Left renal cortex interstitium (tissue), 4 donors: ENCODE measurements at places on chromosomes 5 and 9. TPM values are rescaled to one million over a fixed set of nuclear protein-coding genes. Genes with fewer than 3 reads are reported as not detected.

PTPN3 gene
- 57.4 TPM for polyA plus RNA-seq

RAB14 gene
- polyA plus RNA-seq: 99.8 TPM

DNA sequence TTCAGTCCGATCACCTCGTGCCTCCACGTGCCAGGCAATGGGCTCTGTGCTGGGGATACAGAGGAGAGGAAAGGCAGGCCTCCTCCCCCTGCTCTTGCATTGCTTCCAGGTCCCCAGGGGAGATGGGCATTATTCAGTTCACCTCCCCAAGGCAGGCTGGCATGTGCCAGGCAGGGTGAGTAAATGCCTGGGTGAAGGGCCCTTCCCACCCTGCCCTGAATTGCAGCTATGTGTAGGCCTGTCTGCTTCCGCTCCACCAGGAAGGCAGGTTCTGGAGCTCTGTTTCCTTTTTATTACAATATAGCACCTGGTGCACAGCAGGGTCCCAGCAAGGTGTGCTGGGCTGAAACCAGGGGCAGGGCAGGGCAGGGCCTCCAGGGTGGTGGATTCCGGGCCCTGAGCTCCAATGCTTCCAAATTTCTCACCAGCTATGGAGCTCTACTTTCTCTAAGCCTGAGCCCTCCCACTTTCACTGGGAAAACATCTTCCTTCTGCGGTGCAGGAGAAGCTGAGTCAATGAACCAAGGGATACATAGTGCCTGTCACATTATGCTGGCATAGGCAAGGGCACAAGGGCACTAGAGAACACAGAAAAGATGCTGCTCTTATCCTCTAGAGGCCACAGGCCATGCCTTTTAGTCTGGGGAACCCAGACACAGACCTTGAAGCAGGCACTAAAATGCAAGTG is 42.0 kb downstream of the SHB start:
- no peak for DNase-seq

DNAJC18 gene
- 29.7 TPM for polyA plus RNA-seq

PCDHGB5 gene
- 8.8 TPM for polyA plus RNA-seq

LCN10 gene
- 2.0 TPM for polyA plus RNA-seq

GRCh38 chr9:73132034-73132776 is 19.5 kb upstream of the ANXA1 start:
- DNase-seq: peak; percentile 48

- DNase-seq: no peak
Measured at GRCh38 chr9:96430377-96430776, 12.2 kb upstream of the ZNF367 start.

DNA sequence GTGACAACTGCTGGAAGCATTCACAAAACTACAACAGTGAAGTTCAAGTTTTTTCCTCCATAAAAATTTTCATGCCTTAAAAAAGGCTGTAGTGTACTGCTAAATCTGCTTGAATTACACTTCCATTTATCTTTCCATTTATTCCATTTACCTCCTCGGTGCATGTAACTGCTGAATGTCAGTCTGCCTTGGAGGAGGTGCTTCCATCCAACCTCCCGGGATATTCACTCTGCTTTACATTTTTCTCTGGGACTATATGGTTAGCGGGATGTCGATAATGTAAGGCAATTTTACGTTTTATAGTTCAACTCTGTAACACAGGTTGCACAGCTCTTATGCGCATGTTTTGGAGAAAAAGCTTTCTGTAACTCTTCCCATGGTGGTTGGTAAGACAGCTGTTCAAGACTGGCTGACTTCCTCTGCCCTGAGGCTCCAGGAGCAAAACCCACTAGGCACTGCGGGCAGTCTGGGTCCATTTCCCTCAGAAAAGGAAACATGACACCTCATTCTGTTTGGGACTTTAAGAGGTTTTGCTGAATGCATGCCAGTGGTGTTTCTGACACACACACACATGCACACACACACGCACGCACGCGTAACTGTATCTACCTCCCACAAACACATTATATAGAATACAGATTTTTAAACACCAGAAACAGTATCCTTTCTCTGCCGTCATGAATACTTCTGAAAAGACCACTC is 66.1 kb downstream of the SPTLC1 start:
- DNase-seq: no peak

GRCh38 chr5:126195410-126196100 is 227.7 kb upstream of the GRAMD2B start:
- no peak for DNase-seq

DNA sequence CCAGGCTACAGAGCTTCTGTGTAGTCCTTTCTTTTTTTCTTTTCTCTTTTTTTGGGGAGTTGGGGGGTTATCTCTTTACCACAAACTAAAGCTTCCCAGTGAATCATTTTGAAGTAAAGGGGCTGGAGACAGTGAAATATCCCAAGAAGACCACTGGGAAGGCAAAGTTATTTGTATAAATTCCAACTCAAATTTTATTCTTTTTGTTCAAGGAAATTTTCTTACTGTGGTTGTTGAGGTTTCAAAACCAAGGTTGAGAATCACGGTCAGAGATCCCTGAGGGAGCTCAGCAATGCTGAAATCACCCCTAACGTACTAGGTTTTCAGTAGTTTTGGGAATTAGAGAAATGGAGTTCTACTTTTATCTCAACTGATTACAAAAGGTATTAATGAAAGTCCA is 175.7 kb downstream of the ARHGEF28 start:
- no peak for DNase-seq

IL9 gene
- polyA plus RNA-seq: not detected

DNA sequence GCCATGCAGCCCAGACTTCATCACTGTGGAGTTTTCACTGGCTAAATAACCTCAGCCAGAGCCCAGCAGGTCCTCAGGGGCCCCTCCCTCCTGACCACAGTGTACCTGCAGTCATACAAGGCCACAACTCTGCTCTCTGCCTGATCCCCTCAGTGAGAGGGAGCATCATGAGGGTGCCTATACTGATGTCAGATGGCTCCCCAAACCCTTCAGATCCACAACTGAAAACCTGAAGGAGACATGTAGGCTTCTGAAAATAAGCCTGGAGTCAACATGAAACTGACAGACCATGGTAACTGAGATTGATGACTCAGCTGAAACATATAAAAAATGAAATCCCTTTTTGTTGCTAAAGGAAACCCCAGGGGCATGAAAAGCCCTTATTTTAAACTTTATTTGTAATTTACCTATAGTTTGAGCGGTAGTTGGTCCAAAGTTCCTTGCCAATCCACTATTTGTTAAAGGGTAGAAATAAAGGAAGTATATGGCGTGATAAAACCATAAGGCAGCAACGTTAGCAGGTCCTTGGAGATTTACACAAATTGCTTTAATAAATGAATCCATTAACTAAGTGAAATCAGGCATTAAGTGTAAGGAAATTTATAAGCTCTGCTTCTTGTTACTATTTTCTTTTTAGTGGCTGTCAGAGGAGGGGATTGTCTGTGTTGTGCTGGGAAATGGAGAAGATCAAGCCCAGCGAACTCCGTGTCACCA is 68.3 kb downstream of the FGF1 start:
- no peak for DNase-seq

DNA sequence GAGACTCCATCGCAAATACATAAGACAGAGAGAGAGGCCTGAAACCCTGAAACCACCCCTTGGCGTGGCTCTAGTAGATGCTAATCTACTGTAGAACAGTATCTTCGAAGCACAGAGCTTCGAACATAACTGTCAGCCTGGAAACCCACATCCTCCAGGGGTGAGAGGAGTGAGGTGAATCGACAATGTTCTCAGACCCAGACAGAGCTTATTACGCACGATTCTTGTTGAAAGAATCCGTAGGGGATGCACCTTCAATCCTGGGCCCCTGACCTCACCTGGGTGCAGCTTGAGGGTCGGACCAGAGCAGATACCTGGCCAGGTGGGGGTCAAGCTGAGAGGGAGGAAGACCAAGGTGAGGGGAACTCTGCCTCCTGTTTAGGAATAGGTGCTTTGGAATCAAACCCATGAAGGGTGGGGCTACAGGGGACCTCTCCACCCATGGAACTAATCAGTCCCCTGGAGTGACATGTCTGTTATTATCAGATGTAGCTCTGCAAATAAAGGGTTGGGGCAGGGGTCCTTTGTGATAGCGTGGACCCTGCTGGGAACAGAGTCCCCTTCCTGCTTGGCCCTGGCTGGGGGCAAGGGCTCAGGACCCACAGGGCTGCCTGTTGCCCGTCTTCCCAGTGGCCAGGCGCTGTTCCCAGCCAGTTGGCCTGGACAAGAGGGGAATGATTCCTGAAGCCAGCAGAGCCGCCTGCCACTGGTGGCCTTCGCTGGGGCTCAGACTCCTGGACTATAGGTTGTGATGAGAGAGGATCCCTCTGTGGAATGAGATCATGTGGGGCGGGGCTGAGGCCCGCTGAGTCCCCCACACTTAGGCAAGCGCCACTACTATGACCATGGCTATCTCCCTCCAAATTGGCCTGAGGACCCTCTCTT is 41.2 kb downstream of the DBH start:
- DNase-seq: no peak

GRCh38 chr9:133932181-133932580 is 59.9 kb downstream of the VAV2 start:
- DNase-seq: no peak

APBA1 gene
- polyA plus RNA-seq: 16.1 TPM

DNA sequence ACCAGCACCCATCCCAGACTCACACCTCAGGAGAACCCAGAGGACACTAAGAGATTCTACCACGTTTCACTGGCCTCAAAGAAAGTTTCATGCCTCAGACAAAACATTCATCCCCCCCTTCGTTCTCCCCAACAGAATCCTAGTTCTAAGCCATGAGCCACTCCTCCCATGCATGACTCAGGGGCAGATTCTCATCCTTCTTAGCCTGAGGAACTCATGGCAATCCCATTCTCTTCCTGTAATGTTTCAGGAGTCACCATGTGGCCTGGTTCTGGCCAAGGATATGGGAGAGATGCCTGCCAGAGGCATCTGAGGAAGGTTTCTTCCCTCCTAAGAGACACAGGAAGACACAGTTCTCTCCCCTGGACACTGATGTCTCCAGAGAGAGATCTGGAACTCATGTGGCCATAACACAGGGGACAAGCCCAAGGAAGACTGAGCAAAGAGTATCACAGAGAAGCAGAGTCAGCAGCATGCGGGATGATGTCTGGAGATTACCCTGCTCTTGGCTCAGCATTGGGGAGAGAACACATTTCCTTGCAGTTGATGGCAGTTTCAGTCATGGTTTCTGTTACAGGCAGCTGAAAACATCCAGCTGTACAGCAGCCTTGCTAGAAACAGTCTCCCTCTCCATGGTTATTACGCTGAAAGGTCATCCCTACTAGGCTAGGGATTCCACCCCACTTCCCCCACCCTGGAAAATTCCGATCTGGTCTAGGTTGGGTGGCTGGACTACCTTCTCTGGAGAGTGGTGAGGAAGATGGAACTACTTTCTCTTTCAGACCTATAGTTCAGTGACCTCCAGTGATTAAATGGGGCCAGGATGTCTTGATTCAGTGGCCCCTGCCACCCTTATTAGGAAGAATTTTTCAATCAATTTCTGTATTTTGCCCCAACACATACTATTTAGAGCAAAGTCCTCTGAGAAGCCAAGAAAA is 115.4 kb downstream of the ZNF608 start:
- DNase-seq: no peak

DNA sequence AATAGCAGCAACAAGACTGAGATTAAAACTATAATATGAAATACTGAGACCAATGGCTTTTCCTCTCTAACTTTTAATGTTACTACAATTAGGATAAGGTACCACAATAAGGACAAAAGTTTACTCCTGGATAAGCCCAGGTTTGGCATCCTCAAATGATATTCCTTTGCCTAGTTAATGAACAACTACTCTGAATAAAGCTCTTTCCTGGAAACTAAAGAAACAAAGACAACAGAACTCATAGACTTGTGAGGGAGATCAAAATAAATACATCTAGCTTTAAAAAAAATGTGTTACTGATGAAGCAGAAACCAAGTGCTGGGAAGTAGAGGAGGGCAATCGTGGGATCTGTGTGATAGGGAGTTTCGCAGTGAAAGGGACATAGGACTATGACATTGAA is 19.3 kb upstream of the RAPGEF6 start:
- DNase-seq: no peak

DNA sequence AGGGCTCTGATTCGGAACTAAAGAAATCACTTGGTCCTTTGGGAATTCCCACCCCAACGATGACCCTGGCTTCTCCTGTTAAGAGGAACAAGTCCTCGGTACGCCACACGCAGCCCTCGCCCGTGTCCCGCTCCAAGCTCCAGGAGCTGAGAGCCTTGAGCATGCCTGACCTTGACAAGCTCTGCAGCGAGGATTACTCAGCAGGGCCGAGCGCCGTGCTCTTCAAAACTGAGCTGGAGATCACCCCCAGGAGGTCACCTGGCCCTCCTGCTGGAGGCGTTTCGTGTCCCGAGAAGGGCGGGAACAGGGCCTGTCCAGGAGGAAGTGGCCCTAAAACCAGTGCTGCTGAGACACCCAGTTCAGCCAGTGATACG is 83.4 kb downstream of the GOLPH3 start:
- DNase-seq: no peak

- no peak for DNase-seq
Measured at GRCh38 chr9:128702949-128703615, 779 bp downstream of the PKN3 start.

DNA sequence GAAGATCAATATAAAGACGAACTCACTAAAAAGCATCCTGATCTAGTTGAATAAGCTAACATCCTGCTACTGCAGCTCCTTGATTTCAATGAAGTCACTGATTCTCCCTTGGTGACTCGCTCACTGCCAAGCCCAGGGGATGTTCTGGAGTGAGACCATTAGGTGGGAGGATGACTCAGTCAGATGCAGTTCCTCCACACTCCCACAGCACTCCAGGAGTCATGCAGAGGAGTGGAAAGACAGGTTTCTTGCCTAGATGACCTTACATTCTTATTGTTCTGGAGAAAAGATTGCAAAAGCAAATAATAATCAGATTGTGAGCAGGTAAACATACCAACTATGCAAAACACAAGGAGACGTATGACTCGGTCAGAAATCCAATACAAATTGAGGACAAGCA is 15.3 kb downstream of the GCNT4 start:
- DNase-seq: no peak

CKMT2 gene
- 6.5 TPM for polyA plus RNA-seq

OR1Q1 gene
- not detected for polyA plus RNA-seq

ZNF782 gene
- polyA plus RNA-seq: 6.8 TPM

GABRA1 gene
- polyA plus RNA-seq: not detected

N4BP3 gene
- polyA plus RNA-seq: 5.8 TPM

- no peak for DNase-seq
Measured at GRCh38 chr9:131918481-131918880, 161.2 kb downstream of the MED27 start.

DNA sequence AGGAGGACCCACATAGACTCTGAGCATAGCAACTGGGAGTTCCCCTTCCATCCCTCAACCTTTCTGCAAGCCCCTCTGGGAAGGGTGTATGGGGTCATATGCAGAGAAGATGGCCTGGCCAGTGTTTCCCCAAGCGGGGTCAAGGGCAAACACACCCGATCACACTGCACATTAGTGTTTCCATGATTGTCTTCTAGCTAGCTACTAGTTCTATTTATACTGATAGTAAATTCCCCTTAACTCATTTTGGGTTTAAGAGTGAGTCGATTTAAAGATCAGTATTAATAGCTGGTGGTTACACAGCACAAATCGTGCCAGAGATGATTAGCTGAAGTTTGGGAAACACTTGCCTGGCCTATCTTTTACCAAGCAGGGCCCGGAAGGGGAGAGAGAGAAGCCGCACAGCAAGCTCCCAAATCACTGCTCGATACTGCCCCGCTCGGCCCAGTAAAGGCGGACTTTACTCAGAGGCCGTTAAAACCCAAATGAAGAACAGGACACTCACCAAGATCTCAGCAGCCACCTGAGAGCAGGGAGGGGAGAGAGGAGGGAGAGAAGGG is 29.4 kb upstream of the TNIP1 start:
- DNase-seq: no peak

LCNL1 gene
- polyA plus RNA-seq: not detected
